Osteocyte (in vitro differentiated cells): ENCODE measurements at places on chromosomes 3 and 15. TPM values are rescaled to one million over a fixed set of nuclear protein-coding genes. Genes with fewer than 3 reads are reported as not detected.

DNA sequence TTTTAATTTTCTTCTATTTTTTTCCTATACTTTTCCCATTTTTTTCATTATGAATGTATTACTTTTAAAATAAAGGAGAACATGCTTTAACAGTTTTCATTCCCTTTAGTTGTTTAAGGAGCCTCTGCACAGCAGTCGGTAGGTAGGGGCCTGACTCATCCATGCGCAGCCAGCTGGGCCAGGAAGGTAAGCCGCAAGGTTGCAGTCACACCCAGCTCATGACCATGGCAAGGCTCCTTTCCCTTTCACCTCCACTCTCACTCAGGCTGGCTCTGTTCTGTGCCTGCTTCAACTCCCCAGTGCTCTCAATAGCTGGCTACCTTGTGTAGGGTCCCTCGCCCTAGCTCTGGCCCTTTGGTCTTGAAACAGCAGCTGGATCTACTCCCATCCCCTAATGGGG lies 17.4 kb upstream of the ANKRD34C start:
- H3K4me3 ChIP-seq, result no peak overlapping the region
- H3K27ac ChIP-seq, result no peak overlapping the region
- peaks cover 44% of the 10 kb centered on the region for H3K27me3 ChIP-seq
- DNase-seq, result no peak

- DNase-seq, result no peak
- H3K27me3 ChIP-seq, result no peaks in the 10 kb centered on the region
- no peaks in the 10 kb centered on the region for H3K36me3 ChIP-seq
- peak overlapping the region; percentile 74 for H3K4me3 ChIP-seq
- peak overlapping the region; percentile 75 for H3K27ac ChIP-seq
- H3K4me1 ChIP-seq, result peaks cover 38% of the 10 kb centered on the region
Measured at GRCh38 chr3:33658621-33658990, 59.4 kb downstream of the CLASP2 start.

DNA sequence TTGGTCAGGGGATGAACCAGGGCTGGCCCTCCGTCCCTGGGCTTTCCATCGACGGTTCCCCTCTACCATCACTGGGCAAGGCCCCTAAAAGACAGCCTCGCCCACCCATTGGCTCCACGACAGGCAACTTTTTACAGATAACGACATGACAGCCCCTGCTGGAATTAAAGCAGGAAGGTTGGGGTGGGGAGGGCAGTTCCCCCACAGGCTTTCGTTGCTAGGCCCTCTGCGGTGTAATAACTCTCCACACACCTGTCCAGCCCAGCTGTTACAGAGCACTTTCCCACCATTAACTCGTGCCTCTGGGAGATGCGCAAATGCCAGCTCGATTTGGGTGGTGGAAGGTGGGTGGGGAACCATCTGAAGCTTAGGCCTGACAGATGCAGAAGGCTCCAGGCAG lies 264.2 kb upstream of the TLE3 start:
- peak; percentile 71 for DNase-seq
- no peaks in the 10 kb centered on the region for H3K4me1 ChIP-seq
- peaks cover 69% of the 10 kb centered on the region for H3K27me3 ChIP-seq
- H3K27ac ChIP-seq, result no peak overlapping the region

- DNase-seq, result no peak
- H3K4me3 ChIP-seq, result no peak overlapping the region
- H3K27ac ChIP-seq, result no peak overlapping the region
Measured at GRCh38 chr15:43702174-43702573, 8.5 kb downstream of the CKMT1A start.

Gene ZBBX
- total RNA-seq, result not detected in 2 replicates
